Stimulated activated CD4-positive, alpha-beta T cell treated with anti-CD3 and anti-CD28 coated beads, TNF-alpha, amount 100 ng/mL, for 1 hour (primary cell): ENCODE measurements at places on chromosomes 5 and 9.

- DNase-seq: no peak
Observed at GRCh38 chr9:116899337-116900006, 212.4 kb downstream of the TRIM32 start.

GRCh38 chr9:136648751-136649150 lies 14.0 kb upstream of the EGFL7 start:
- DNase-seq: no peak

GRCh38 chr9:91156451-91157234 lies 205.1 kb downstream of the AUH start:
- DNase-seq: no peak

DNA sequence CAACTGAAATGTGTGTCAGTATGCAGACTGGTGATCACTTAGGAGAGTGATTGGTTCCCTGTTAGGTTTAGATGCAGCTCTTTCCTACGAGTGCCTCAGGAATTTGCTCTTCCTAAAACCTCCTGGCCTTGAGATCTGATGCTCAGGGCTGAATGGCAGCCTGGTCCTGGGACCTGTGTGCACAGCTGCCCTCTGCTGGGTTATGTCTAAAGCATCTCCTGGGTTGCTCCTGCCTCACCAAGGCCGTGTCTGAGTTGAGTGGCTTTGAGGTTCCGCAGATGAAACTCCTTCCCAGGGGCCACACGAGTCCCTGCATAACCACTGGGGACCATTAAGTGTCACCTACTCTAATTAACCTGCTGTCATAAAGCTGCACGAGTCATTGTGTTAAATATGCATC lies 59.5 kb downstream of the MVB12B start:
- no peak for DNase-seq

GRCh38 chr9:133048595-133048994 lies 13.2 kb upstream of the CEL start:
- no peak for DNase-seq
